Vagina (tissue), 2 donors: ENCODE measurements at places on chromosomes 5 and 9. TPM values are rescaled to one million over a fixed set of nuclear protein-coding genes. Genes with fewer than 3 reads are reported as not detected.

The F2RL2 gene
- not detected for total RNA-seq

The GCNT1 gene
- total RNA-seq: 8.3 TPM

The LSM11 gene
- 3.9 TPM for total RNA-seq

The DIRAS2 gene
- not detected for total RNA-seq

The ADAMTSL1 gene
- total RNA-seq: 8.1 TPM

The TXNDC8 gene
- total RNA-seq: not detected

The ASS1 gene
- total RNA-seq: 84.0 TPM

The SPINK6 gene
- total RNA-seq: not detected

- H3K27me3 ChIP-seq: no peaks in the 10 kb centered on the region
- no peaks in the 10 kb centered on the region for H3K36me3 ChIP-seq
- H3K4me3 ChIP-seq: no peak overlapping the region
These were observed 1399.8 kb downstream of the PTPRD start for GRCh38 chr9:9212963-9213362.

GRCh38 chr9:120918931-120919842 is 7.4 kb downstream of the TRAF1 start:
- DNase-seq: no peak
- H3K27me3 ChIP-seq: no peaks in the 10 kb centered on the region

DNA sequence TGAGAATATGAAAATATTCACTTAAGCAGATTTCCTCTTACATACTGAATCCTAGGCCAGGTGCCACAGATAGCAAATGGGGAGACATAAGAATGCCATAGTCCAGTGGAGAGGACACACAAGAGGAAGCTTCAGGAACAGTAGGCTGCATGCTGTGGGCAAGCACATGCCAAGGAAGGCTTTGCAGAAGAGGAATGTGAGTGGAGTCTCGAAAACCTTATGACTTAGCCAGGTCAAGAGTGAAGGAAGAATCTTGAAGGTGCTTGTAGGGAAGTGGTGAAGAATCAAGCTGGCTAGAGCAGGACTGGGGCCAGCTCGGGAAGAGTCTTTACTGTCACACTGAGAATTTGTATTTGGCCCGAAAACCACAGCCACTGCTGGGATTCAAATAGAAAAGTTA is 20.4 kb downstream of the RPS23 start:
- H3K4me3 ChIP-seq: no peak overlapping the region
- no peak overlapping the region for H3K27ac ChIP-seq
- no peaks in the 10 kb centered on the region for H3K4me1 ChIP-seq
- H3K27me3 ChIP-seq: no peaks in the 10 kb centered on the region
- no peaks in the 10 kb centered on the region for H3K36me3 ChIP-seq
- no peak for DNase-seq

DNA sequence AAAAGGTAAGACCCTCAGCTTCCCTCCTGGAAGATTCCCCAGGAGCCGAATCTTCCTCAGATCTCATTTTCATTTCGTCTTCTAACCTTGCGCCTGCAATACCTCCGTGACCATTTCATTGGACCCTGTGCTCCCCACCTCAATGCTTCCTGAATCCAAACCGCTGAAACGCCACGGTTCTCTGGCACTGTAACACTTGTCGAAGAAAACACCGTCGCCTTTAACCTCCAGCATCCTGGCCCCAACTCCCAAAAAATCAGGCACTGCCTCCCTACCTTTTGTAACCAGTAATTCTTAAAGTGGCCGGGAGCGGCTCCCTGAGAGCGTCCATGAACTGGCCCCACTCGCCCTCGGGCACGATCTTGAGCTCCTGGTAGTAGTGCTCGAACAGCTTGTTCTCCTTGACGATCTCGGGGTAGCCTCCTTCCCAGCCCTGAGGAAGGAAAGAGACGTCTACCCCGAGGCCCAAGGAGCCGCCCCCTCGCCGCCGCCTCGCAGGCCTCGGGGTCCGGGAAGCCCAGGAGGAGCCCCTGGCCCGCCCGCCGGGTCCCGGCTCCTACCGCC is 438 bp downstream of the NSUN2 start:
- peak overlapping the region; percentile 89 for H3K27ac ChIP-seq
- no peaks in the 10 kb centered on the region for H3K36me3 ChIP-seq
- H3K4me3 ChIP-seq: peak overlapping the region; percentile 72
- DNase-seq: no peak
- H3K4me1 ChIP-seq: peaks cover 52% of the 10 kb centered on the region
- H3K27me3 ChIP-seq: no peaks in the 10 kb centered on the region

- H3K4me3 ChIP-seq: no peak overlapping the region
- DNase-seq: no peak
- H3K27me3 ChIP-seq: no peaks in the 10 kb centered on the region
- no peaks in the 10 kb centered on the region for H3K4me1 ChIP-seq
- no peaks in the 10 kb centered on the region for H3K36me3 ChIP-seq
- H3K27ac ChIP-seq: no peak overlapping the region
These were observed 135.2 kb upstream of the PRDM9 start for GRCh38 chr5:23372177-23372576.

- peaks cover 30% of the 10 kb centered on the region for H3K4me1 ChIP-seq
- no peaks in the 10 kb centered on the region for H3K36me3 ChIP-seq
- no peak overlapping the region for H3K4me3 ChIP-seq
- H3K27me3 ChIP-seq: no peaks in the 10 kb centered on the region
- H3K27ac ChIP-seq: no peak overlapping the region
- DNase-seq: no peak
These were observed 28.4 kb downstream of the FBXW11 start for GRCh38 chr5:171978016-171978415.

DNA sequence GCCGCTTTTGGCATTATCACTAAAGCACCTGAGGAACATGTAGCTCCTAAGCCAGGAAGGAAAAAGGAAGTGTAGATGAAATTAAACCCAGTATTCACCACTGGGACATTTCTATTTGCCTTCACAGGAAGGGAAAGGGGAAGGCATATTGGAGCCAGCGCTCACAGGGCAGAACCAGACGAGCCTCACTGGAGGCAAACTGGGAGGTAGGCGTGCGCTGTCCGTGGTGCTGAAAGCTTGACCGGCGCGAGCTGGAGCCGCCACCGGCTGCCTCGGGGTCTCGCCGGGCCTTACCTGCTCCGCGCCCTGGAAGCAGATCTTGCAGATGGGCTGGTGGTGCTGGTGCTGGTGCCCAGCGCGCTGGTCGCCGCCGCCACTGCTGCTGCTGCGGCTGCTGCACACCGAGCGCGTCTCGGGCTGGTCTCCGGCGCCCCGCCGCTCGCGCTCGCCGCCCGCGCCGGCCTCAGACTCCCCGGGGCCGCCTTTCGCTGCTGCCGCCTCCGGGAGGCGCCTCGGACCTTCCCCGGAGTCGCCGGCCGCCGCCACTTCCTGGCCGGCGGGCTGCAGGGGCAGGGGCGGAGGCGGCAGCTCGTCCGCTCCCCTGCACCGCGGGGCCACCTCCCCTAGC is 732 bp downstream of the MARCHF11 start:
- no peaks in the 10 kb centered on the region for H3K36me3 ChIP-seq
- H3K4me3 ChIP-seq: no peak overlapping the region
- H3K27ac ChIP-seq: no peak overlapping the region
- DNase-seq: no peak
- H3K4me1 ChIP-seq: no peaks in the 10 kb centered on the region

DNA sequence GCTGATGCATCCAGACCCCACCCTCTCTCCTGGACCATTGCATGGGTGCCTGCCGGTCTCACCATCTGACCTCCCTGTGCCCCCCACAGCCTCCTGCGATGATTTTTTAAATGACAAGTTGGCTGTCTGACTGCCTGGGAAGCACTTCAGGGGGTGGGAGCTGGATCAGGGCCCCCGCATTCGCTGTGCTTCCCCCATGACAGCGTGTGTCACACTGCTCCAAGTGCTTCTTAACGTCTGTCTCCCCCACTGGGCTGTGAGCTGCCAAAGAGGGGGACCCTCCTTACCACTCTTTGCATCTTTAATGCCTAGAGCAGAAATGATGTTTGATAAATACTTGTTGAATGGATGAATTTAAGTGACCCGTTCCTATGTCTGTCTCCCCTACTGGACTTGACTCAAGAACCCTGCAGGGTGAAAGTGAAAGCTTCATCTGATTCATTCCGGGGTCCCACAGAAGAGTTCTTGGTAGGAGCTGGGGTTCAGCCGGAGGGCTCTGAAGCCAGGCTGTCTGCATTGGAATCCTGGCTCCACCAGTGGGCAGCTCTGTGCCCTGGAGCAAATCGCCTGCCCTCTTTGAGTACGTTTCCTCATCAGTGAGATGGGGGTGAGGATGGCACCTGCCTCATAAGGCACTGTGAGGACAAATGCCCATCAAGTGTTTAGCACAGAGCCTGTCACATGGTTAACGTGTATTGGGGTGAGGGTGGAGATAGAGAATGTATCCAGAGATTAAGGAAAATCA is 7.6 kb upstream of the EGR1 start:
- no peaks in the 10 kb centered on the region for H3K27me3 ChIP-seq
- DNase-seq: no peak
- no peak overlapping the region for H3K27ac ChIP-seq
- H3K4me3 ChIP-seq: no peak overlapping the region
- no peaks in the 10 kb centered on the region for H3K36me3 ChIP-seq
- H3K4me1 ChIP-seq: no peaks in the 10 kb centered on the region

GRCh38 chr5:154713615-154714125 is 41.5 kb upstream of the LARP1 start:
- peaks cover 20% of the 10 kb centered on the region for H3K4me1 ChIP-seq
- no peaks in the 10 kb centered on the region for H3K27me3 ChIP-seq
- no peak overlapping the region for H3K4me3 ChIP-seq
- H3K36me3 ChIP-seq: no peaks in the 10 kb centered on the region
- no peak overlapping the region for H3K27ac ChIP-seq

GRCh38 chr5:19487480-19487879 is 500.5 kb downstream of the CDH18 start:
- H3K4me1 ChIP-seq: no peaks in the 10 kb centered on the region
- H3K27me3 ChIP-seq: no peaks in the 10 kb centered on the region
- H3K4me3 ChIP-seq: no peak overlapping the region
- H3K36me3 ChIP-seq: no peaks in the 10 kb centered on the region

- H3K4me1 ChIP-seq: no peaks in the 10 kb centered on the region
- DNase-seq: no peak
- H3K36me3 ChIP-seq: no peaks in the 10 kb centered on the region
- H3K27ac ChIP-seq: no peak overlapping the region
- H3K4me3 ChIP-seq: no peak overlapping the region
These were observed 12.6 kb upstream of the FYB1 start for GRCh38 chr5:39231705-39232525.

DNA sequence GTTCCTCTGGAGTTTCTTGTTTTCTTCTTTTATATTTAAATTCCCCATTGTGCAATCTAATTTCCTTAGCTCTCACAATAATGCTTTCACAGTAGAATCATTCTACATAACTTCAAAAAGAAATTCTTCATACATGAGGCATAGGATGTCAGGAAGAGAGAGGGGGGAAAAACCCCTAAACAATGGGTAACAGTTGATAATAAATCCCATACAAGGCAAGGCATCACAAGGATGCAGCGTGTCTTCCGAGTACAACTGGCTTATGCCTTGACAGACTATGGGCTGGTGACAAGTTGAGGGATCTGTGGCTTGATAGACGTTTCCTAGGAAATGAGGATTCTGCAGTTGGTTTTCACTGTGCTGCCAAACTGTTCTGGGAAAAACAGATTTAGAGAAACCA is 247.4 kb downstream of the ARL15 start:
- H3K36me3 ChIP-seq: no peaks in the 10 kb centered on the region
- DNase-seq: no peak
- H3K27me3 ChIP-seq: no peaks in the 10 kb centered on the region
- H3K4me3 ChIP-seq: no peak overlapping the region
- no peak overlapping the region for H3K27ac ChIP-seq

DNA sequence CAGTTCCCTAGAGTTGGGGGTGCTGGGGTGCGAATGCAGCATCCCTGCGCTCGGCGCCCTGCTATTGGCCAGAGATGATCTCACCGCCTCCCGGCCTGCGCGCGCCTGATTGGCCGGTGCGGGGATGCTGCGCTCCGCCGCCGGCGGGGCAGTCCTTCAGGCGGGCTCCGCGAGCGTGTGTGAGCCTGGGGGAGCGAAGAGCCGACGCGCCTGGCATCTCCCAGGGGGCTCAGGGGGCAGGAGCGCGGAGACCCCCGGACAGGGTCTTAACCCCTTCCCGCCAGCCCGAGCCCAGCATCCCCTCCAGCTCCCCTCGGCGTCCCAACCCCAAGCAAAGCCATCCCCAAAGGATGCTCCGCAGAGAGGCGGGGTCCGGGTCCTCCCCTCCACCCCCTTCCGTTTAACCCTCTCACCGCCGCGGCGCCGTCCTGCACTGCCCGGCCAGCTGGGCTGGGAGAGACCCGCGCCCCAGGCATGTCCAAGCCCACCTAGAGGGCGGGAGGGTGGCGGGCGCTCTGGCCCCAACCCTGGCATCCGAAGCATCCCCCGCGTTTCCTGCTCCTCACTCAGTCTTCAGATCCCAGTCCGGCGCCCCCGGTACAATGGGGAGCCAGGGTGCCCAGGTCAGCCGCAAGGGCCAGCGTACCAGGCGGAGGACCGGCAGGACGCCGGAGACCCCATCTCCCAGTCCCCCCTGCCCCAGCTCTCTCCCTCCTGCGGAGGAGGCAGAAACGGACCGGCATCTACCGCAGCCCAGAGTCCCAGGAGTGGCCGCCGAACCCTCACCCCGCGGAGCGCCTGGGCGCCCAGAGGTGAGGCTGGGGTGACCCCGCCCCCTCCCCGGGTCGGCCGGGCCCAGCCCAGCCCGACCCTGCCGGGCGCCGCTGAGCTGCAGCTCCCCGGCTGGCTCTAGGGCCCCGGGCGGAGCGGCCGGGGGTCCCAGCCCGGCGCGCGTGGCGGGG is 19.3 kb upstream of the TOR2A start:
- H3K27me3 ChIP-seq: peaks cover 5% of the 10 kb centered on the region
- no peak overlapping the region for H3K27ac ChIP-seq
- peak overlapping the region; percentile 6 for H3K4me3 ChIP-seq
- H3K4me1 ChIP-seq: peaks cover 14% of the 10 kb centered on the region

GRCh38 chr5:89849830-89850512 is 559.6 kb downstream of the CETN3 start:
- no peak overlapping the region for H3K27ac ChIP-seq
- no peaks in the 10 kb centered on the region for H3K36me3 ChIP-seq
- H3K4me3 ChIP-seq: no peak overlapping the region
- H3K4me1 ChIP-seq: no peaks in the 10 kb centered on the region
- DNase-seq: no peak
- H3K27me3 ChIP-seq: no peaks in the 10 kb centered on the region

- H3K4me3 ChIP-seq: no peak overlapping the region
- no peaks in the 10 kb centered on the region for H3K27me3 ChIP-seq
- no peaks in the 10 kb centered on the region for H3K36me3 ChIP-seq
- no peak overlapping the region for H3K27ac ChIP-seq
These were observed 35.7 kb upstream of the UGT3A1 start for GRCh38 chr5:36026706-36027465.

GRCh38 chr9:8643896-8644295 is 844.3 kb upstream of the DMAC1 start:
- H3K27ac ChIP-seq: no peak overlapping the region
- DNase-seq: no peak
- H3K4me1 ChIP-seq: no peaks in the 10 kb centered on the region
- H3K27me3 ChIP-seq: no peaks in the 10 kb centered on the region
- no peaks in the 10 kb centered on the region for H3K36me3 ChIP-seq

- no peak for DNase-seq
- H3K36me3 ChIP-seq: no peaks in the 10 kb centered on the region
These were observed 51.5 kb downstream of the MTMR12 start for GRCh38 chr5:32261198-32261597.

- no peak overlapping the region for H3K4me3 ChIP-seq
- no peak for DNase-seq
- no peaks in the 10 kb centered on the region for H3K27me3 ChIP-seq
- H3K36me3 ChIP-seq: no peaks in the 10 kb centered on the region
- H3K27ac ChIP-seq: no peak overlapping the region
These were observed 19.0 kb upstream of the PSIP1 start for GRCh38 chr9:15529566-15530324.

- no peaks in the 10 kb centered on the region for H3K4me1 ChIP-seq
- no peaks in the 10 kb centered on the region for H3K27me3 ChIP-seq
- no peak for DNase-seq
- no peak overlapping the region for H3K27ac ChIP-seq
- H3K4me3 ChIP-seq: no peak overlapping the region
- no peaks in the 10 kb centered on the region for H3K36me3 ChIP-seq
These were observed 351.3 kb downstream of the DRD1 start for GRCh38 chr5:175092691-175093090.
